ENCODE measurements at places on chromosomes 7 and 10. TPM values are rescaled to one million over a fixed set of nuclear protein-coding genes. Genes with fewer than 3 reads are reported as not detected.

DNA sequence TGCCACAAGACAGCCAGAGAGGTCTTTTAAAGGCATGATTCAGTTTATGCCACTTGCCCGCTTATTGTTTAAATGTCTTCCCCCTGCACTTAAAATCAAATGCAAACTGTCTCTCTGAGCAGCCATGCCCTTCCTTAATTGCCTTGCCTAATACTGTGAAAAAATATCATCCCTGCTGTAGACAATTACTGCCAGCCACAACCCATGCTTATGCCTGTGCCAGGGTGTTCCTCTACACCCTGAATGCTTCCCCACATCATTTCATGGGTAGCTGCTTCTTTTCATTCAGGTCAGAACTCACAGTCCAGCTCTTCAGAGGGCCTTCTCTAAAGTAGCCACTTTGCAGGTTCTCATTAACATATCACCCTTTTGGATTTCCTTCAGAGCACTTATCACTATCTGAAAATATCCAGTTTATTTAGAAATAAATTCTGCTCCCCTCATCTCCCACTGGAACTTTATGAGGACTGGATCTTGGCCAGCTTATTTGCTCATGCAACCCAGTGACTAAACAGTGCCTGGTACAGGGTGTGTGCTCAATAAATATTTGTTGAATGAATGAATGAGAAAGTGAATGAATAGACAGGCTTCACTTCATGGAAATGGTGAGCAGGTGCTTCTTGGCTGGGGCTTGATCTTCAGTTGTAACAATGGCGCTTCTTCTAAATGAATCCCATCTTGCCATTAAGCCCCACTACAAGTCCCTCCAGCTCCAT, 162.4 kb upstream of the MDFIC start:
- DNase-seq = no peak

DNA sequence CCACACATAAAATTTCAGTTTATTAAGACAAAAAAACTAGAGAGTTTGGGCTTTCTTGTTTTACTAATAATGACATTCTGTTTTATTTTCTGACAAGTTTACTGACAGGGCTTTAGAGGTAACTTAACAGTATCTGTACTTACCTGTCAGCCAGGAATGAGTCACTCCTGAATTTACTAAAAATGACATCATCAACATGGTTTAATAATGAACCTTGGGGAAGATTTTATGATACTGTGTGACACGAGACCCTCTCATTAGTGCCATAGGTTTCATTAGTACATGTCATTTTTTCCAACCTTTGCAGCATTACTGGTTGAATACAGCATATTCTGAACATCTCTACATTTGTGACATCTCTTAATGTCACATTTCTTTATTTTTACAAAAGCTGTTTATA, 131.1 kb downstream of the KCND2 start:
- no peak for DNase-seq

GRCh38 chr10:6201516-6201975, 1.2 kb upstream of the PFKFB3 start:
- no peak for DNase-seq

- no peak for DNase-seq
These were observed 262.8 kb downstream of the DGKB start for GRCh38 chr7:14639801-14640200.

- DNase-seq = peak; percentile 14
These were observed 724 bp downstream of the CAPZA2 start for GRCh38 chr7:116862951-116863670.

- DNase-seq = no peak
These were observed 19.6 kb downstream of the GRID1 start for GRCh38 chr10:86346799-86347665.

GRCh38 chr7:151814400-151815009, 62.4 kb downstream of the PRKAG2 start:
- DNase-seq = no peak

DNA sequence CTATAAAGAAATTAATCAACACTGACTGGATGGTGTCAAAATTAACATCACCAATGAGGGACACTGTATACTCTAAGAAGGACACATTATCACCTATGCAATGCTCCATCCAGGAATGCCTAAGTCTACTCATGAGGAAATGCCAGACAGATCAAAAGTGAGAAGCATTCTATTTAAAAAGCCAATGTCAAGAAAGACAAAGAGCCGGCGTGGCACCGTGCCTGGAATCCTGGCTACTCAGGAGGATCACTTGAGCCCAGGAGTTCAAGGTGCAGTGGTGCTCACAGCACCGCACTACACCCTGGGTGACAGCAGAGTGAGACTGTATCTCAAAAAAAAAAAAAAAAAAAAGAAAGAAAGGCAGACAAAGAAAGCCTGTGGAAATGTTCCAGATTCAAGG, 45.5 kb upstream of the ANAPC16 start:
- no peak for DNase-seq

PTPRN2 gene
- 0.97 TPM for total RNA-seq

FOXI2 gene
- total RNA-seq = not detected

HELLS gene
- total RNA-seq = 32.2 TPM

IGFBP1 gene
- total RNA-seq = not detected

ITPRID1 gene
- 0.39 TPM for total RNA-seq

PARG gene
- 22.2 TPM for total RNA-seq
